Activated B cell treated with CpG ODN at 0.5 μM for 24 hours (primary cell): ENCODE measurements at places on chromosomes 6 and 20. TPM values are rescaled to one million over a fixed set of nuclear protein-coding genes. Genes with fewer than 3 reads are reported as not detected.

The GHRH gene
- not detected in 2 replicates for total RNA-seq

The SLCO4A1 gene
- 27.8 and 38.9 TPM in 2 replicates for total RNA-seq

The PLCB1 gene
- 0.29 and 0.86 TPM in 2 replicates for total RNA-seq

The CD109 gene
- total RNA-seq, result 0.61 and 0.69 TPM in 2 replicates

The FLRT3 gene
- total RNA-seq, result not detected in 2 replicates

The CALHM5 gene
- not detected in 2 replicates for total RNA-seq

The HLA-DRA gene
- total RNA-seq, result 2,835 and 3,035 TPM in 2 replicates

- DNase-seq, result no peak
Observed at GRCh38 chr6:163667372-163668060, 253.0 kb downstream of the QKI start.

DNA sequence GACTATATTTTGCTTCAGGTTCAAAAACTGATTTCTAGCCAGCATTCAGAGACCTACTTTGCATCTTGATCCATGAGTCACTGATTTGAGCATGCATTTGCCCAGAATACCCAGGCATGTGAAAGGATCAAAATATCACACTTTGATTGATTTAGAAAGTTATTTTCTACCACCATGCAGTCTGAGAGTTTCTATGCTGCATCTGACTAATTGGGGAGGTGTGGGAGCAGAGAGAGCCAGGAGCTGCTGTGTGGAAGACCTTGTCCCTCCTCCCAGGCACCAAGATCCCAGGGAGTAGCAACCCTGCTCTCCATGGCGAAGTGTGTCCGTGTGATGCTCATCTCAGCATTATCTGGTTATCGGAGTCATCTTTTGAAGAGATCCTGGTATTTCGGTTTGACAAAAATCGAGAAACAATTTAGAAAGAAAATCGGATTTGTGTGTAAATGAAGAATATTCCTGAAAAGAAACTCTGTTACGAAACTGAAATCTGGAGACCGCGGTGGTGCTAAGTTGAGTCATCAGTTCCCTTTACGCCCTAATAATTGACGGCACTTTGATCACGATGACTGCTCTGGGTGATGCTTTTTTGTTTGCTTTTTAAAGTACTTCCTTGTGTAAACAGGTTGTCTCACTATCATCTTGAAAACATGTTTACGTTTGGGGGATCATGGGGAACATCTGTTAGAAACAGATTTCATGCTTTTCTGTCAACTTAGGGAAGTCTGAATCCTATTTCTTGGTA, 193.4 kb downstream of the BACH2 start:
- no peak for DNase-seq

- no peak for DNase-seq
Observed at GRCh38 chr6:6659600-6660327, 71.2 kb downstream of the LY86 start.

- DNase-seq, result no peak
Observed at GRCh38 chr20:22569353-22569752, 15.0 kb downstream of the FOXA2 start.

DNA sequence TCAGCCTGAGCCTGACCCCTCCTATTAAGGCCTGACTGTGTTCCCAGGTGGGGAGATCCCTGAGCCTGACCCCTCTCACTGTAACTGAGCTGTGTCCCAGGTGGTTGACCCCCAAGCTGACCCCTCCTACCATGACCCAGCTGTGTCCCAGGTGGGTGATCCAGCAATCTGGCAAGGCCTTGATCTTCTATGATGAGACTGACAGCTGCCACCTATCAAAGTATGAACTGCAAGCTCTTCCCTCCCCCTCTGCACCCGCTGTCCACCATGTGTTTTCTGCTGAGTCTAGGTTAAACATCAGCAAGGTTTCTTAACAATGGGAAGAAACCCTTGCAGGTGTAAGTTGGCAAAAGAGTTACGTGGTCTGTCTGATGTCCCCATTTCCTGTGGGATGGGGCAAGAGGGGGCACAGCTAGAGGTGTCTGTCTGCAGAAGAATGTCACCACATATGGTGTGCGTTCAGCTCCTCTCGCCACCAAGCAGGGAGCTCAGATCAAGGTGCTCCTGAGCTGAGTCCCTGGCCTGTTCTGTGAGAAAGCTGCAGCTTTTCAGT, 5.9 kb downstream of the PXDC1 start:
- DNase-seq, result no peak

- DNase-seq, result no peak
Observed at GRCh38 chr6:30887901-30888815, 3.8 kb downstream of the DDR1 start.

GRCh38 chr20:50264534-50265145, 74.0 kb downstream of the CEBPB start:
- no peak for DNase-seq

DNA sequence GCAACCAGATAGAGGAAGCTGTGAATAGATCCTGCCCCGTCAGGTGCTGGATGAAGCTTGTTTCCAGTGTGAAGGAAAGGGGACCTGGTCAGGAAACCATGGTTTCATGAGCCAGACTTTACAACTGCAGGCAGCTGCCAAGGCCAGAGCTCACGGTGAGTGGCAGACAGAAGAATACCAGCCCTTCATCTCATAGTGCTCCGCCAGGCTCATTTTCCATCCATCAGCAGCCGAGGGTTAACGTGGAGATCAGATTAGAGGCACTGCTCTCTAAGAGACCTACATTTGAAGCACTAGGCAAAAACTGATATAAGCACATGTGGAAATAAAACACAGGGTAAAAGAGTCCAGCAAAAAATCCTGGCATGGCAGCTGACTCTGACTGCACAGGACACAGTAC, 172.4 kb downstream of the CD24 start:
- DNase-seq, result no peak

DNA sequence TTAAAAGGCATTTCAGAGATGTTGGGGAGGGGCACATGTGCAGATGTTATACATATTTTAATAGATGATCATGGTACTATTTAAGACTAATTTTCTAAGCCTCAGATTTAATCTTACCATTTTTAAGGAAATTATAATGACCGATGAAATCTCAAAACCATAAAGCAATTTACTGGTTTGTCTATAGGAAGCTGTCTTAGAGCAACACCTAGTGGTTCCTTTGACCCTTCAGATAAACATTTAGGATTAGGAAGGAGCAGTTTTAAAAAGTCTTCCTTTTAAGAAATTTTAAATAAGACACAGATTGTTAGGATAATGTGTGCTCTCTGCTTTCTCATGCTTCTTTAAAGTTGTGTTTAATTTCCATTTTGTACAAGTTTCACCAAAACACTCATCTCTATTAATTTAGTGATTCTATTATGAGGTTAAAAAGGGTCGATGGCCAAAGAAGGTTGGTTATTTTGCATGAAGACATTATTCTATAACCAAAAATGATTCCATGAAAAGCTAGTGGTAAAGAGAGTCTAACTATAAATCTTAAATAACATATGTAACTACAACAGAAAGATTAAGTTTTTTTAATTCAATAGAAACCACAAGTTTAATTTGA, 376.4 kb downstream of the HACE1 start:
- no peak for DNase-seq

DNA sequence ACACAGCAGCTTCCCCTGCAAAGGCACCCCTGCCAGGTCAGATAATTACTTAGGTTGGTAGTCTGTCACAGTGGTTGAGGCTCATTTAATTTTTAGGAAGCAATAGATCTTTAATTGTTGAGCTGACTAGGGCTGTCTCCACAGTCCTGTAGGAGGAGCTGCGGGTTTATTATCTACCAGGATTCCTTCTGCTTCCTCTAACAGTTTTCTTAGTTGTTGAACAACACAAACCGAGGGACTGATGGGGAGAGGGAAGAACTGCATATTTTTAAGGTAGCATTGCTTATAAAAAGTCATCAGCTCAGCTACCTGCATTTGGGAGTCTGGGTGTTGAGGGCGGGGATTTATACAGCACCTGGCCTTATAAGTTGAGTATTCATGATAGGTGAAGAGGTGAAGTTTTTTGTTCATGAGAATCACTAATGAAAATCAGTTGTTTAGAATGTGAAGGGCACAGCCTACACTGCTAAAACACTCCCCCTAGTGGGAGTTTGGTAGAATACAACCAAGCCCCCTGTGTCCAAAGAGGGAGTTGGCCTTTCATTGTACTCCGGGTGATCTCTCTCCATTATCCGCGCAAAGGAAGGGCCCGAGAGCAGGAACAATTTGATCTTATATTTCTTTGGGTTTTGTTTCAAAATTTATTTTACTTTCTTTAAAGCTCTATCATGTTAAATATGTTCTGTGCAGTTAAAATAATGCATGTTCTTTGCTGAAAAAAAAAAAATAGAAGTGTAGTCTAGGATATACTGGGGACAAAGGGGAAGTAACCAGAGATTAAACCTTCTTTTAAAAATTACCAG, 69.6 kb downstream of the SSR1 start:
- no peak for DNase-seq

DNA sequence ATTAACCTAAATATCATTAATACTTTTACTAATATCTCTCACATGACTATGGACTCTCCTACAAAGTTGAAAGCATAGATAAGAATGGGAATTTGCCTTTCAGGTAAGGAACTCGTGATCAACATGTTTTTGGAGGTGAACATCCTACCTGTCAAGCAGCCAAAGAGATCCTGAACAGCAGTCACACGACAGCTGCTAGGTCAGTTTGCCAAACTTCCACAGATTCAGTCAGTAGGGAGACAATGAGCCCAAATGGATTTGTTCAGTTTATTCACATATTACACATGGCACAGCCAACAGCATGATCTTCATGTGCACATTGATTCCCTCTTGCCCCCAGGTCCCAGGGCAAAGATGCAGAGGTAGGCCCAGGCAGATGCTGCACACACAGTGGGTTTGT, 86.1 kb upstream of the LOC128125822 start:
- no peak for DNase-seq

DNA sequence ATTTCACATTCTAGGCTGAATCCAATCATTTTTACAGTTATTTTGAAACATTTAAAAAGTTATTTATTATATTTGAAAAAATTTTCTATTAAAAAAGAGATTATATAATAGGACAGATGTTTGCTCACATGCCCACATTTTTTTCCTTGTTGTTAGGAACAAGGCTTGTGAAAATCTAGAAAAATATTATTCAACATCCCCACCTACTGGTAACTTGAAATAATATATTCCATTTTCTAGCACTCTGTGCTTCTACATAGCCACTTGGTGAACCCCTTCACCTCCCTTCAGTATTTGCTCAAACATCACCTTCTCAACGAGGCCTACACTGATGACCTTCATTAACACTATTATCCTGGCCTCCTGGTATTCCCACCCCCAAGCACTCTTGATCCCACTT, 18.3 kb upstream of the GPRC6A start:
- DNase-seq, result no peak

- no peak for DNase-seq
Observed at GRCh38 chr6:62283796-62284411, 2.1 kb downstream of the KHDRBS2 start.

- DNase-seq, result no peak
Observed at GRCh38 chr6:106745824-106746582, 116.6 kb downstream of the QRSL1 start.

DNA sequence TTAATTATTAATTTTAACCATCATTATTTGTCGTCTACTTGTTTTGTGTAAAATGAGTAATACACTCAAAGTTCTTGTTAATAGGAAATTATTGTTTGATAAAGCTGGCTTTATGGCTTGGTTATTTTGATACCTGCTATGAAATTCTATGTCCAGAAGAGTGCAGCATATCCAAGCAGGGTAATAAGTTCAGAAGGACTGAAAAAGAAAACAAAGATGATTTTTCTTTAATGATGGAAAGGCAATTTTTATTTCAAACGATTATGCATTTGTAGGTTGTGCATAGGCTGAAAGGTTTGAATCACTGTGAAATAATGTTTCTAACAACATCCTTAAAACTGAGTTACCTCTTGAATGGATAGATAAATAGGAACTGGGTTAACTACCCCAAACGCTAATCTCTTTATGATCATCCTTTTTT, 1.4 kb upstream of the MAN1A1 start:
- DNase-seq, result no peak

DNA sequence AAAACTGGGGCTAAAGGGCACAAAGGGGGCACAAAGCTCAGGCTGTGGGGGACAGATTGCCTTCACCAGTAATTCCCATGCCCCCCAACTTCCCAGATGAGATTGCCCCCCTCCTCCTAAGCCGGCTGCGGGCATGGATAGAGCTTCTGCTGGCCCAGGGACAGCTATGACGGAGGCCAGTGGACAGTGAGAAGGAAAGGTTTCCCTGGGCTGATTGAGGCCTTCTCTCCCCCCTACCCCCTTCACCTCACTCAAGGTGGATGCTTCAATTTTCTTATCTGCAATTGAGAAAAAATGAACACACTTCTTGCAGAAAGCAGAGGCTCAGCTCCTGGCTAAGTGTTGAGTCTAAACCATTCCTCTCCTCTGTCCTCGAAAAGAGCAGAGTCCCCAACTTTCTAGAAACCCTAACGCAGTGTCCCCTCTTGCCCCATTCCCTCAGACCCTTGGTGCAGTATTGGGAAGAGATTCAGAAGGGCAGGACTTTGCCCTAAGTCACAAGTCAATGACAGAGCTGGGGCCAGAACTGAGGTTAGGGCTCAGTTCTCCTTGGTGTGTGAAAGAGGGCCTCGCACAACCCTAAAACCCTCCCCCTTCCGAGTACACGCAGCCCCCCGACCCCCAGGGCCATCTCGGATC, 808 bp downstream of the SDC4 start:
- DNase-seq, result no peak
